Cerebellum (tissue), 4 donors: ENCODE measurements at places on chromosomes 12 and 14. TPM values are rescaled to one million over a fixed set of nuclear protein-coding genes. Genes with fewer than 3 reads are reported as not detected.

GRCh38 chr12:72256725-72257124 lies 15.4 kb upstream of the TRHDE start:
- no peak for DNase-seq

Gene LAG3
- 0.36 TPM for total RNA-seq

- peak; percentile 83 for DNase-seq
These were observed at the start of gene ACIN1 for GRCh38 chr14:23094666-23095195. ACIN1 (minus strand) TSS chr14:23095136; CDS start chr14:23095112, 24 bp downstream.

DNA sequence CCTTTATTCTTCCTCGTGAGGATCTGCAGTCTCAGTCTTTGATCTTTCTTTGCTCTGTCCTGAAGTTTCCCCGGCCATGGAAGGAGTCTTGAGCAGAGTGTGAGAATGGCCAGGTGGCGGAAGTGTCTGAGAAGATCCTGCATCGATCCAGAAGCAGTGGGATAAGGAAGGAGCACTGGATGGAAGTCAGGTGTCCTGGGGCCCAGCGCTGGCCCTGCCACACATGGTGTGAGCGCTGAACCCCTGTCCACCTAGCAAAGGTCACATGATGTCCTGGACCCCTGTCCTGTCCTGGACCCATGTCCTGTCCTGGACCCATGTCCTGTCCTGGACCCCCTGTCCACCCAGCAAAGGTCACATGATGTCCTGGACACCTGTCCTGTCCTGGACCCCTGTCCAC lies 111.8 kb upstream of the MED13L start:
- DNase-seq: no peak

Gene OS9
- 78.9 TPM for total RNA-seq

Gene SERPINA10
- not detected for total RNA-seq

Gene REM2
- 4.0 TPM for total RNA-seq

DNA sequence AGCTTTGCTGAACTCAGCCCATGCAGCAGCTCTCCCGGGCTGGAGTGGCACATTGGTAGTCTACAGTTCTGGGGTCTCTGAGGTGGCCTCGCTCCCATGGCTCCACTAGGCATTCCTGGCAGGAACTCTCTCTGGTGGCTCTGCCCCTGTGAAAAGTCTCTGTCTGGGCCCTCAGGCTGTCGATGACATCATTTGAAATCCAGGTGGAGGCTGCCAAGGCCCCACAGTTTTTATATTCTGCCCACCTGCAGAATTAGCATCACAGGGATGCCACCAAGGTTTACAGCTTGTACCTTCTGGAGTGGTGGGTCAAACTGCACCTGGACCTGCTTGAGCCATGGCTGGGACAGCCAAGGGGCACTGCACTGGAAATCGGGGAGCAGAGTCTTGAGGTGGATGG lies 31.6 kb downstream of the KRT80 start:
- no peak for DNase-seq

GRCh38 chr12:92779902-92780301 lies 77.1 kb downstream of the PLEKHG7 start:
- no peak for DNase-seq

Gene SOAT2
- total RNA-seq: 0.27 TPM

DNA sequence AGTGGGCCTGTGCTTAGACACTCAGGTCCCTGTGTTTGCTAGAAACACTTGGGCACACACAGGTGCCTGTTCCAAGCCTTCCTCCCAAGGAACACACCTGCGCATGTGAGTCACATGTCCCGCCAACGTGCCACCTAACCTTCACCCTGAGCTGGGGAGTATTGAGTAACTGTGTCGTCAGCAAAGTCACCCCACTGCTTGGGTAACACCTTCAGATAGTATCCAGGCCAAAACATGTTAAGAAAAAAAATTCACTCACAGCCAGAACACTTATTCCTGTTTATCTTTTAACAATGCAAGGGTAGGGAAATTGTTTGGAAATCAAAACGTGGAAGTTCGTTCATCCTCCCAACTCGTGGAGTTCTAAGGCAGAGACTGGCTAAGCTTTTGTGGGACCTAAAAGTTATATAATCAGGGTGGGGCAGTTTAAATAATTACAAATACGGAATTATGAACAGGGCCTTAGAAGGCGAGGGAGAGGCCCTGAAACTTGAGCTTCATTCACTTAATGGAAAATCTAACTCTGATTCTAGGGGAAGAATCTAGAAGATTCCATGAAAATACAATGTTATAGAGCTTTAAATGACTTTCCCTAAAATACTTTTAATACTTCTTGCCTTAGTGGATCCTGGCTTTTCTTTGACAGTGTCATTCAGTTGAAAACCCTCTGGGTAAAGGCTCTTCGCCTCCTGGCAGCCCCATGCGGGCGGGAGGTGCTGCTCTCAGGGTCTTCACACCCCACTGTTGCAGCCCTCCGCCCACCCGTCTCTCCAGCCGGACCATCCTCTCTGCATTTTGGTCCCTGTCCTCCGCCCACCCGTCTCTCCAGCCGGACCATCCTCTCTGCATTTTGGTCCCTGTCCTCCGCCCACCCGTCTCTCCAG lies 30.3 kb upstream of the ADIPOR2 start:
- no peak for DNase-seq

DNA sequence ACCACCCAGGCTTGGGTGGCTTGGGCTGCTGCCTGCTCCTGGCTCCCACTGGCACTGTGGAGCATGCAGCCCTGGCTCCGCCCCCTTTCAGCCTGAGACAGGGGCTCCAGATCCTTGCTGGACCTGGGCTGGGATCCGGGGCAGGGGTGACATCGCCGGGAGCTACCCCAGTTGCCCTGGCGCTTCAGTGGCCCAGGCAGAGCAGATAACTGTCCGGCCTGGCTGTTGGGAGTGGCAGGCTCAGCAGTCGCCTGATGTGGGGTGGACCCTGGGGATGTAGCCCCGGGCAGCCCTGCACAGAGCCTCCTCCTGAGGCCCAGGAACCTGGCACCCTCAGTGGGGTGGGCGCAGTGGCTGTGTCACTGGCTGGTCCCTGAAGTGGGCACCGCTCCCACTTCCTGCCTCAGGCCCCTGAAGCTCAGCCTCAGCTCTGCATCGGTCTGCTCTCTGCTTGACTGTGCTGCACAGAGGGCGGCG lies 57.9 kb downstream of the FUT8 start:
- DNase-seq: no peak
